Kidney (tissue), 22 donors: ENCODE measurements at places on chromosomes 1 and 21. TPM values are rescaled to one million over a fixed set of nuclear protein-coding genes. Genes with fewer than 3 reads are reported as not detected.

The FMN2 gene
- polyA plus RNA-seq, result 3.4 TPM

The BNIPL gene
- 3.1 TPM for polyA plus RNA-seq

The POLR3GL gene
- polyA plus RNA-seq, result 45.6 TPM

The RAB42 gene
- 0.32 TPM for polyA plus RNA-seq

The SLC1A7 gene
- polyA plus RNA-seq, result 1.0 TPM

The CDA gene
- 29.9 TPM for polyA plus RNA-seq

The SMYD2 gene
- polyA plus RNA-seq, result 28.9 TPM

The KRTAP21-2 gene
- not detected for polyA plus RNA-seq

The FRRS1 gene
- polyA plus RNA-seq, result 1.0 TPM
